ENCODE measurements at places on chromosomes 11 and 22.

GRCh38 chr11:76680518-76681425 is 10.2 kb upstream of the LRRC32 start:
- peak; percentile 47 for DNase-seq

DNA sequence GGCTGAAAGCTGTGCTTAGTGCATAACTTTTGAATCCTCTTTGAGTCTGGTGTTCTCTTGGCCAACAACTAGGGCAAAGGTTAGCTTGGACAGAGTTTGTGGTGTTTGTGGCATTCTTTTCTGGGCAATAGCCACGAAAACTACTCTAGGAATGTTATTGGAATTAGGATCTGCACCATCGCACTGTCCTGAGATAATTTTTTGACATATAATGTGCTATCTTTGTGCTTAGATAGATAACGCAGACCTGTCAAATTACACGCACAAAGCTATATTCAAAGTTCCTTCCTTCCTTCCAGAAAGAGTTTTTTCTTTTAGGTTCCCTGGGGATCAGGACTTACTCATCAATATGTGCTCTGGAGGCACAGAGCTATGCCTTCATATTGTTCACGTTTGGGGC is 166.8 kb upstream of the MTMR2 start:
- DNase-seq, result no peak

DNA sequence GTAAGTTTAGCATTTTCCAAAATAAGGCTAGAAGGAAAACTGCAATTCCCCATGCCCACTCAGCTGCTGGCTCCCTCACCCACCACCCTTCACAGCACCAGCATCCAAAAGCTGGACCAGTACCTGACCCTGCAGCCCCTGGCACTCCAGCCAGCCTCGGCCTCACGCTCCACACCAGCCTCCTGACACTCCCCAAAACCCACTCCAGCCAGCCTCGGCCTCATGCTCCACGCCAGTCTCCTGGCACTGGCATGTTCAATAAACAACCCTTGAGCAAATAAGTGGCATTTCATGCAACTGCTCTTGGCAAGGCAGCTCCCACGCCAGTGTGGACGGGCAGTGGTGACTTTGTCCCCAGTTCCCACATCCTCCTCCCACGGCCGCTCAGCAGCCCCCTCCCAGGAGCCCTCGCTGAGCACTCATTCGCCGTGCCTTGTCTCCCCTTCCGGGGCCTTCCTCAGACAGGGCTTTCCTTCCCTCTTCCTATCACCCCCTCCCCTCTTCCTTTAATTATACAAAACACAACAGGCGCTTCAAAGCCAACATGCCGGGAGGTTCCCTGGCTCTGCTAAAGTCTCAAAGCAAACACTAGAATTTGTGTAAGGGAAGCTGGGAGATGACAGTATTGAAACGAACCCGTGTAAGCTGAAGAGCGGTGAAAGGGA is 6.8 kb downstream of the TOLLIP start:
- DNase-seq, result no peak

- no peak for DNase-seq
These were observed 8.7 kb downstream of the TEAD1 start for GRCh38 chr11:12682737-12683500.

- DNase-seq, result no peak
These were observed 15.8 kb downstream of the APOL2 start for GRCh38 chr22:36223504-36223903.

GRCh38 chr22:21589396-21589795 is 21.9 kb downstream of the UBE2L3 start:
- no peak for DNase-seq

- peak; percentile 23 for DNase-seq
These were observed 26.7 kb downstream of the UPB1 start for GRCh38 chr22:24521791-24522245.

Data from CD4-positive, alpha-beta T cell treated with Interleukin-4 for 4 hours (primary cell).